ENCODE measurements at places on chromosomes 3 and 15. TPM values are rescaled to one million over a fixed set of nuclear protein-coding genes. Genes with fewer than 3 reads are reported as not detected.

Gene SNRPA1
- 19.6 TPM for total RNA-seq

Gene ZNF660
- total RNA-seq: 1.8 TPM

Gene ZNF80
- total RNA-seq: not detected

DNA sequence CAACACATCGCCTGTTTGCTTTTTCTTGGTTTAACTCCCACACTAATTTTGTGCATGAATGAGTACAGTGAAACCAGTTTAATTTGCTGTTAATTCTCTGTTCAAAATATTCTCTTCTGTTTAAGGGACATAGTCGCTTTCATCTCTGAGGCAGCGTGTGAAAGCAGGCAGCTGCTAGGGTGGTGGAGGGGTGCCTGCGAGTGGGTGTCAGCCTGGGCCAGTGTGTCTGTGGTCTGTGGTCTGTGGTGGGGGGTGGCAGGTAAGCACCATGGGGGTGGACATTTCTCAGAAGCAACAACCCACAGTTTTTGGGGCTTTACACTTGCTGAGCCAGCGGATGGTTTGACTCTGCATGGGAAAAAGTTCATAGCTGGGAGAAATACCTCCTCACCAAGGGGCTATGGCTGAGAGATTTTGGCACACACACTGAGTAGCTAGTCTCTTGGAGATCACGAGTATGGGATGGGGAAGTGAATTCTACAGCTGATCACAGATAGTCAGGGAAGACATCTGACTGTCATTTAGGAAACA, 109.2 kb downstream of the EPHB1 start:
- DNase-seq: peak; percentile 10
